ENCODE measurements at places on chromosomes 16 and 17. TPM values are rescaled to one million over a fixed set of nuclear protein-coding genes. Genes with fewer than 3 reads are reported as not detected.

GRCh38 chr17:2797226-2797625 lies 988 bp downstream of the RAP1GAP2 start:
- peaks cover 36% of the 10 kb centered on the region for H3K36me3 ChIP-seq
- peak; percentile 14 for DNase-seq
- H3K27ac ChIP-seq, result peak overlapping the region; percentile 65
- H3K4me1 ChIP-seq, result peaks cover 74% of the 10 kb centered on the region
- H3K27me3 ChIP-seq, result peaks cover 12% of the 10 kb centered on the region

DNA sequence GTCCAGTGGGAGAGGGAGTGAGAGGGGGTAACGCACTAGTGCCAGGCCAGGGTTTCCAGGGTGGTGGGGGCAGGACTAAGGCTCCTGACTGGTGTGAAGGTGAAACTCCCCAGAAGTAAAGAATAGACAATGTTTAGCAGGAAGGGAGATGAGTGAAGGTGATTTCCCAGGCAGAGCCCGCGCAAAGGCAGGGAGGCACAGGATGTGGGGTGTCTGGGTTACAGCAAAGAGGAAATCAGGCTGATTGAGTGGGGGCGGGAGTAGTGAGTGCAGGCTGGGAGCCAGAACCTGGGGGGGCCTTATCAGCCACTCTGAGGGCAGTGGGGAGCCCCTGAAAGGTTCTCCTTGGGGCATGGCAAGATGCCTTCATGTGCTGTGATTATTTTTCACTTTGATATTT lies 167.5 kb downstream of the UTP18 start:
- peaks cover 9% of the 10 kb centered on the region for H3K36me3 ChIP-seq
- H3K27me3 ChIP-seq, result no peaks in the 10 kb centered on the region
- peak overlapping the region; percentile 13 for H3K4me3 ChIP-seq
- peaks cover 48% of the 10 kb centered on the region for H3K4me1 ChIP-seq

DNA sequence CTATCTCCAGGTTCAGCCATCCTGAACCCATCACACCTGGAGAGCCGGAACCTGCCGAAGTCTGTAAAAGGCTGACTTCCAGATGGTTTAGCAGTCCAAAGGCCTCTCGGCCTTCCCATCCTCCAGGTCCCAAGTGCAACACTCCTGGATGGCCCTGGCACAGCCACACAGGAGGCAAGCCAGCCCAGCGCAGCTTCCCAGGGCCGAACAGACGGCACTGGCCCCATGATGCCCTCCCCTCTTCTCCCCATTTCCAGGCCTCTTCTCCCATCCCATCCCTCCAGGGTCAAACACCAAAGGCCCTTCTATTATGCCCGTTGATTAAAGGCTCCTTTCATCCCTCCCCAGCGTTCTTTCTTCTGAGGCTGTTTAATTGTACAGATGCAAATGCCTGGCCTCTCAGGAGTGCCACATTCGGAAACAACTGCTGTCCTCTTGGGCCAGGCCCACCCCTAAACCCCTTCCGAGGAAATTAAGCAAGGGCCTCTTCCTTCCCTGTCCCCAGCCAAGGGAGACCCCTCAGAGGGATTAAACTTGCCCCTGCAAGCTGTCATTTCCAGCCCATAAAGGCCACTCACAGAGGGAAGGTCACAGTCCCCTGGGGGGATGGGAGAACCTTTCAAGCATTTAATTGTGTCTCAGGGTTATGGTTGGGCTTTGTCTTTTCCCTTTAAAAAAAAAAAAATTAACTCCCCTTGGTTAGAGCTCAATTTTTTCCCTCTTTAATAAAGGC lies 30.8 kb downstream of the AXIN2 start:
- peaks cover 12% of the 10 kb centered on the region for H3K4me1 ChIP-seq
- H3K27me3 ChIP-seq, result peaks cover 4% of the 10 kb centered on the region
- peaks cover 41% of the 10 kb centered on the region for H3K36me3 ChIP-seq
- no peak for DNase-seq

DNA sequence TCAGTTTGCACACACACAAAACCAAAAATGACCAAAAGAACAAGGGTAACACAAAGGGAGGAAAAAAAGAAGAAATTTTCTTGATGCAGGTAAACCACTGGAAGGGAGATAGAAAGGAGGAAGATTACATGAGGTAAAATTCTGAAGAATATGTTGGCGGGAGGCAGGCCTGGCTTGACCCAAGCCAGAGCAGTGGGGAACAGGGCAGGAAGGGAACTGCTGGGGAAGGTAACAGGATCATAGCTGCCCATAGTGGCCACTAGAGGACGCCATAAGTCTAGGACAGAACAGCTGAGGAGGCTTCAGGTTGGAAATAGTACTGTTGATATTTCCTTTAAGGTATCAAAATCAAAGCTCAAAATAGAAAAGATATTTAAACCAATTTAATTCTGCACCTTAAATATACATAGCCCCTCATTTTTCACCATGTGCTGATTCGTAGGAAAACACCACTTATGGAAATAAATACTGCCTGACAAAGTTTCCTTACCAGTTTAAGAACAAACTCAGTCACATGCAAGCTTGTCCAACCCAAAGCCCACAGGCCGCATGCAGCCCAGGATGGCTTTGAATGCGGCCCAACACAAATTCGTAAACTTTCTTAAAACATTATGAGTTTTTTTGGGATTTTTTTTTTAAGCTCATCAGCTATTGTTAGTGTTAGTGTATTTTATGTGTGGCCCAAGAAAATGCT lies 15.5 kb downstream of the VPS35 start:
- peaks cover 41% of the 10 kb centered on the region for H3K36me3 ChIP-seq
- H3K27ac ChIP-seq, result no peak overlapping the region
- H3K4me3 ChIP-seq, result no peak overlapping the region
- peak; percentile 56 for DNase-seq
- no peaks in the 10 kb centered on the region for H3K4me1 ChIP-seq

- H3K4me1 ChIP-seq, result peaks cover 13% of the 10 kb centered on the region
- H3K27ac ChIP-seq, result no peak overlapping the region
- peaks cover 56% of the 10 kb centered on the region for H3K36me3 ChIP-seq
- H3K4me3 ChIP-seq, result no peak overlapping the region
Observed at GRCh38 chr17:4187076-4187475, 44.1 kb downstream of the CYB5D2 start.

GRCh38 chr16:73253922-73254480 lies 206.1 kb upstream of the ZFHX3 start:
- no peaks in the 10 kb centered on the region for H3K27me3 ChIP-seq
- no peak overlapping the region for H3K27ac ChIP-seq
- no peaks in the 10 kb centered on the region for H3K4me1 ChIP-seq
- no peaks in the 10 kb centered on the region for H3K36me3 ChIP-seq
- H3K4me3 ChIP-seq, result no peak overlapping the region

DNA sequence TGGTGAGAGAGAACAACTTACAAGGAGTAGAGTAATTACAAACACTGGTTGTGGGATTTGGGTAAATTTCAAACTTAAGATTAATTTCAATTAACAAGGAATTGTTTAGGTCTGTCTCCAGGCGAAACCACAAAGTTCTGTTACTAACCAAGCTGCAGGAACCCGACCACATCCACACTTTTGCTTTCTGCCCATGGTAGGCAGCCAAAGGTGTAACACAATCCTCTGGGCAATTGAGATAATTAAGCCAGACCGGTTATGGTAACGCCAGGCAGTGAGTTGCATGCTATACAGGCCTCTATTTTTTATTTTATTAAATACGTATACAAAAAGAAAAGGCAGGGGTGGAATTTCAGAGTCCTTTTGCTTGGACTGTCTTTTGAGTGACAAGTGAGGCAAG lies 12.0 kb downstream of the KCNJ2 start:
- no peak overlapping the region for H3K4me3 ChIP-seq
- H3K27ac ChIP-seq, result no peak overlapping the region
- no peak for DNase-seq
- no peaks in the 10 kb centered on the region for H3K4me1 ChIP-seq
- H3K36me3 ChIP-seq, result no peaks in the 10 kb centered on the region

GRCh38 chr17:46042925-46043324 lies 43.9 kb downstream of the STH start:
- no peaks in the 10 kb centered on the region for H3K27me3 ChIP-seq
- no peak overlapping the region for H3K4me3 ChIP-seq
- H3K27ac ChIP-seq, result no peak overlapping the region
- peaks cover 44% of the 10 kb centered on the region for H3K36me3 ChIP-seq
- H3K4me1 ChIP-seq, result peaks cover 12% of the 10 kb centered on the region

DNA sequence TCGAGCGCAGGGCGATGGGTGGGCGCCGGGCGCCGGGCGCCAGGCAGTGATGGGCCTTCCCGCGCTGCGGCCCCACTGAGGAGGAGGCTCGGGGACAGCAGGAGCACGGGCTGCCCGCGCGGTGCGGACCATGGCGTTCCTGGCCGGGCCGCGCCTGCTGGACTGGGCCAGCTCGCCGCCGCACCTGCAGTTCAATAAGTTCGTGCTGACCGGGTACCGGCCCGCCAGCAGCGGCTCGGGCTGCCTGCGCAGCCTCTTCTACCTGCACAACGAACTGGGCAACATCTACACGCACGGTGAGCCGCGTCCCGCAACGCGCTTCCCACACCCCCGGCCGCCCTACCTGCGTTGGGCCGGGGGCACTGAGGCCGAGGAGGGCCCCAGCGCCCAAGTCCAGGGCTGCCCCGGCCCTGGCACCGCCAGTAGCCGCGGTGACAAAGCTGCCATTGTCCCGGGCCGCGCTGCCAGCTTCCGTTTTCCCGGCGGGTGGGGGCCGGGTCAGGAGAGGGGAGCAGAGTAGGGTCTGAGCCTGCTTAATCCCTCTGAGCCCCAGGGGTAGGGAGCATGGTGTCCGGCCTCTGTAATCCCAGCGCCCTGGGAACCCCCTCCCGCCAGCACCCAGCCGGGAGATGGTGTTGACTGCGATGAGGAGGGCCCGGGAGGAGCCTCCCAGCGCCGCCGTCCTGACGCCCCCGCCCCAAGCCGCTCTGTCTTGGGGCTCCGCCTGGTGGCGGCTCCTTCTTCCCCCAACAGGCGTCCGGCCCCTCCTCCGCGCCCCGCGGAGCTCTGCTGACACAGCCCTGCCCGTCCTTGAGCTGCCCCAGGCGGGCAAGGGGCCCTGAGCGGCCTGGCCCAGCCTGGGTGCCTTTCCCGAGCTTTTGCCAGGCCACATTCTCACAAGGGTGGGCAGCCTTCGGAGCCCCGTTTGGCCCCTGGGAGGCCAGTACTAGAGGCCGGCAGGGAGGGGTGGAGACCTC lies 685 bp downstream of the PAQR4 start:
- peaks cover 37% of the 10 kb centered on the region for H3K4me1 ChIP-seq
- H3K27ac ChIP-seq, result peak overlapping the region; percentile 73
- peaks cover 12% of the 10 kb centered on the region for H3K27me3 ChIP-seq
- H3K4me3 ChIP-seq, result peak overlapping the region; percentile 76

DNA sequence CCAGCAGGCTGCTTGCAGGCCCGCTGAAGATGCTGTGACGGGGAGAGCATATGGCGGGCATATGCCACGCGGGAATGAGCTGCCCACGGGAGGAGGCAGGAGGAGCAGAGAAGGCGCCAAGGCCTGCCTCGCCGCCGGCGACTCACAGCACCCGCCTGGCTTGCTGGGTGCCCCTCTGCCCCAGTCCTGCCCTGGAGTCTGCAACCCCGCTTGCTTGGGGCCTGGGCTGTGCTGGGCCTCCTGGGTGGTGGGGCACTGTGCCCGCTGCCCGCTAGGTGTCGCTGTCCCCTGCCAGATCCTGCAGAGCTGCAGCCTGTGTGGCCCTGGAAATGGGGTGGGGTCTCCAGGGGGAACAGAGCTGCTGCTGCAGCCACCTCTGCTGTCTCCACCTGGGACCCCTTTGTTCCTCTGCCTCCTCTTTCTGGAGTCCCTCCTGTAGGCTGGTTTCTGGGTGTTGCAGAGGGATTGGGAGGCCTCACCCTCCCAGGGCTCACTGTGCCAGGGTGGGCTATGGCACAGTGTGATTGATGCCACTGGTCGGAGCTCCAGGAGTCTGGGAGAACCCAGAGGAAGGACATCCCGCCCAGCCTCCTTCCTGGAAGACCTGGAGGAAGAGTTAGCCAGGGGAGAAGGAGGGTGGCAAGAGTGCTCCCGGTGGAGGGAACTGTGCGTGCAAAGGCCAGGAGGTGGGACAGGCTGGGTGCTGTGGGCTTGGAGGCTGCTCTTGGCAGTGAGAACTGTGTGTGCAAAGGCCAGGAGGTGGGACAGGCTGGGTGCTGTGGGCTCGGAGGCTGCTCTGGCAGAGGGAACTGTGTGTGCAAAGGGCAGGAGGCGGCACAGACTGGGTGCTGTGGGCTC lies 141.0 kb upstream of the CIBAR2 start:
- no peaks in the 10 kb centered on the region for H3K36me3 ChIP-seq
- no peak overlapping the region for H3K4me3 ChIP-seq
- H3K27ac ChIP-seq, result no peak overlapping the region
- H3K4me1 ChIP-seq, result peaks cover 10% of the 10 kb centered on the region
- no peaks in the 10 kb centered on the region for H3K27me3 ChIP-seq

DNA sequence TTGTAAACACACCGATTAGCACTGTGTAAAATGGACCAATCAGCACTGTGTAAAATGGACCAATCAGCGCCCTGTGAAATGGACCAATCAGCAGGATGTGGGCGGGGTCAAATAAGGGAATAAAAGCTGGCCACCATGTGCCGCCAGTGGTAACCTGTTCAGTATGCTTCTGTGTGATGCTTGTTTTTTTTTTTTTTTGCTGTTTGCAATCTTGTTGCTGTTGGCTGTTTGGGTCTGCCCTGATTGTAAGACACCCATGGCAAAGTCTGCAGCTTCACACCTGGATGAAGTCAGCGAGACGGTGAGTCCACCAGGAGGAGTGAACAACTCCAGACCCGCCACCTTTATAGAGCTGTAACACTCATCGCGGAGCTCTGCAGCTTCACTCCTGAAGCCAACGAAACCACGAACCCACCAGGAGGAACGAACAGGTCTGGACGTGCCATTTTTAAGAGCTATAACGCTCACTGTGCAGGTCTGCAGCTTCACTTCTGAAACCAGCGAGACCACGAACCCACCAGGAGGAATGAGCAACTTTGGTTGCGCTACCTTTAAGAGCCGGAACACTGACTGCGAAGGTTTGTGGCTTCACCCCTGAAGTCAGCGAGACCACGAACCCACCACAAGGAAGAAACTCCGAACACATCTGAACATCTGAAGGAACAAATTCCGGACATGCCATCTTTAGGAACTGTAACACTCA lies 85.0 kb upstream of the MED9 start:
- peak; percentile 68 for DNase-seq
- peak overlapping the region; percentile 62 for H3K4me3 ChIP-seq
- H3K27me3 ChIP-seq, result peaks cover 20% of the 10 kb centered on the region
- H3K27ac ChIP-seq, result peak overlapping the region; percentile 76
- H3K4me1 ChIP-seq, result peaks cover 23% of the 10 kb centered on the region

GRCh38 chr17:43840814-43841213 lies 6.2 kb upstream of the CD300LG start:
- H3K36me3 ChIP-seq, result no peaks in the 10 kb centered on the region
- DNase-seq, result no peak
- no peak overlapping the region for H3K4me3 ChIP-seq
- H3K27ac ChIP-seq, result no peak overlapping the region

DNA sequence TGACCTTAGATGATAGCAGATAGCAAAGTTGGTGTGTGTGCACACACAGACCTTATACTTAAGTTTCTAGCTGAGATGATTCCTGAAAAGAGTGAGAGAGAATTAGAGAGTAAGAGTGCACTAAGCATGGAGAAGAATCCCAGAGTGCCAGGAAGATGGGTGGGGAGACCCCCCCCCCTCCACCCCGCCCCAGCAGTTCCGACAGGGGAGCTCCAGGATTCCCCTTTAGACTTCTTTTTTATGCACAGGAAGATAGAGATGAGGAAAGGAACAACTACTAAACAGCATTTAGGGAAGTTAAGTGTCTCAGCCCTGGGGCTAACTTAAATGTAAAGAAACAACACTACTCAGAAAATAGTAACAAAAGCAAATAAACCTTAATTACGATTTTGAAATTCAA lies 878.0 kb upstream of the GOT2 start:
- H3K27ac ChIP-seq, result no peak overlapping the region
- no peak overlapping the region for H3K4me3 ChIP-seq
- DNase-seq, result no peak
- no peaks in the 10 kb centered on the region for H3K27me3 ChIP-seq

CCDC40 gene
- total RNA-seq, result not detected

CDH8 gene
- not detected for total RNA-seq

PRCD gene
- not detected for total RNA-seq

KCNJ18 gene
- total RNA-seq, result not detected

OMG gene
- total RNA-seq, result 0.44 TPM

DHRS13 gene
- total RNA-seq, result 26.8 TPM

PNMT gene
- not detected for total RNA-seq

TNRC6C gene
- 40.2 TPM for total RNA-seq

DDX19B gene
- 29.0 TPM for total RNA-seq

All from activated CD4-positive, alpha-beta T cell treated with anti-CD3 and anti-CD28 coated beads, Interleukin-2, amount 10 ng/mL, durations not matched to agents 7 days and 5 days (primary cell).